ENCODE measurements at places on chromosomes 1 and 21.

DNA sequence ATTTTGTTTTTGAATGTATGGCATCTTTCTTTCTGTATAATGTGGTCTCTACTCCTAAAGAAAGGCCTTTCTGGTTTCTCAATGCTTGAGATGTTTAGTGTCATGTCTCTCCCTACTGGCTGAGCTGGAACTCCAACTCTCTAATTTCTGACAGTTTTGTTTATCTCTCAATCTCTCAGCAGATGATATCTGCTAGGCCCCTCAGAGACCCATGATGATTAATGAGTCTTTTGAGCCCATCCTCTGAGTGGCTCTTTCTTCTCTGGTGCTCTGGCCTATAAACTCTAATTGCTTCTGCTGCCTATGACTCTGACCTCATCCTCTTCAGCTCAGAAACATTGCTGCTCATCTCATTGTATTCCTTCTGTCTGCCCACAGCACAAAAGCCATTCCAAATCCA lies 46.6 kb downstream of the CRB1 start:
- no peak for DNase-seq

DNA sequence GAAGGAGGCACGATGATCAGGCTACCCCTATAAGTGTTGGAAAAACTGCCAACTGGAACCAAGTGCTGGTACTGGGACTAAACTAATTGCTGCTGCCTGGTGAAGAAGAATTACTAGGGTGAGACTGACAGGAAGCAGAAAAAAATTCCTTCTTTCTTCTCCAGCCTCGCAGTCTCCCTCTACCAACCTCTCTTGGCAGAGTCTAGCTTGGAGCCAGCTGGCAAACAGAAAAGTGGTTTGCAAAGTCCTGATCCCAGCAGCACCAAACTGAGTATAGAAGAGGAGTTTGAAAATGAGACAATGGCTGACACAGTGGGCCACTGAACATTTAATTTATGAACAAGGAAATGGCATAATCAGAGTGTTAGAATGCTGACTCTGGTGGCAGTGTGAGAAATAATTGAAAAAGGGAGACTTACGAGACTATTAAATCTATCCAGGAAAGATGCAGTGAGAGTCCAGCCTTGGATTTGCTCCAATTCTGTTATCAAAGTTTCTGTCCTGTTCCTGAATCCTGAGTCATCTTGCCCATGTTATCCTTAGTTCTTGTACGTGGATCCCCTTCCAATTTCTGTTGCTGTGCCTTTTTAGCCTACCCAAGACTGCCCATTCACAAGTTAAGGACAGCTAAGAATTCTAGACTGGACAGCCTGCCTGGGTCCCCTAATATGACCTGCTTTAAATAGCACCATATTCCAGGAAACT lies 23.7 kb upstream of the DISP1 start:
- no peak for DNase-seq

GRCh38 chr1:30446508-30446907 lies 276.9 kb downstream of the MATN1 start:
- DNase-seq, result no peak

DNA sequence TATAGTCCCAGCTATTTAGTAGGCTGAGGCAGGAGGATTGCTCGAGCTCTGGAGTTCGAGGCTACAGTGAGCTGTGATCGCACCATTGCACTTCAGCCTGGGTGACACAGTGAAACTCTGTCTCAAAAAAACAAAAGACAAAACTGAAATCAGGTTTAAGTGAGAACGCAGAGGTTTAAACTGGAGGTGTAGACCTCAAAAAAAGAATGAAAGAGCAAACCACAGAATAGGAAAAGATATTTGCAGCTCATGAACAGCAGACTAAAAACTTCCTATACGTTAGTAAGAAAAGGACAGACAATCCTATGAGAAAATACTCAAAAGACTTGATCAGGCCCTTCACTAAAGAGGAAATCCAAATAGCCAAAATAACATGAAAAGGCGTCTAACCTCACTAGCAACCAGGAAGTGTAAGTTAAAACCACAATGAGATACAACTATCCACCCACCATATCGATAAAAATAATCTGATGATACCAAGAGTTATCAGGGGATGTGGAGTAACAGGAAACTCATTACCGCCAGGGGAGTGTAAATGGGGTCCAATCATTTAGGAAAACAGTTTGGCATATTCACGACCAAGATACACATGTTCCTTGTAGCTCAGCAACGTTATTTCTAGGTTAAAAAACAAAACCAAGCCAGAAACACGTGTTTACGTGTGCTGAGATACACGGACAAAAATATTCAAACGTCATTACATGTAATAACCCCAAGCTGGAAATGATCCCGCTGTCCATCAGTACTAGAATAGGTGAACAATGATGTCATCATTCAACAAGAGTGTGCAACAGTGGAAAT lies 9.8 kb downstream of the TNFRSF9 start:
- peak; percentile 40 for DNase-seq

- DNase-seq, result no peak
Observed at GRCh38 chr1:32071758-32072621, 749 bp upstream of the TMEM39B start.

GRCh38 chr1:4664095-4664494 lies 9.7 kb downstream of the AJAP1 start:
- DNase-seq, result no peak

DNA sequence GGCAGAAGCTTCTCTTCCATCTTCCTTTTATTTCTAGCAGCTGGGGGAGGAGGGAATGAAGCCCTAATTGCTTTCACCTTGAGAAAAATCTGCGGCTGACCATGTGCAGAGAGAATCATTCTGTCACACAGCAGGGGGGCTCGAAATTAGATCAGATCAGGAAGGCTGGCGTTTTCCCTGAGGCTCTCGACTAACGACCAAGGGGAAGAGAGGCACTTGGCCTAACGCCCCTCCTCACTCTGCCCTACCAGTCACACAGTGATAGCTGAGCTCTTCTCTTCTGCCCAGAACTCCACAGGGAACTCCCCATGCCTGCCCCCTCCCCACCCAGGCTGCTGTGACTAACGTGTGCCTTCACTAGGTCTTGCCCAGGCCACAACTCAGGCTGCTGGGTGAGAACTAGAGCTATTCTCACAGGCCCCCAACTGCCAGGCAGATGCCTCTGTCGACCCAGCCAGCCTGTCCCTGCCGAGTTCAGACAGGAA lies 26.5 kb upstream of the KHDRBS1 start:
- DNase-seq, result no peak

- DNase-seq, result no peak
Observed at GRCh38 chr1:38025233-38025632, 12.7 kb downstream of the UTP11 start.

DNA sequence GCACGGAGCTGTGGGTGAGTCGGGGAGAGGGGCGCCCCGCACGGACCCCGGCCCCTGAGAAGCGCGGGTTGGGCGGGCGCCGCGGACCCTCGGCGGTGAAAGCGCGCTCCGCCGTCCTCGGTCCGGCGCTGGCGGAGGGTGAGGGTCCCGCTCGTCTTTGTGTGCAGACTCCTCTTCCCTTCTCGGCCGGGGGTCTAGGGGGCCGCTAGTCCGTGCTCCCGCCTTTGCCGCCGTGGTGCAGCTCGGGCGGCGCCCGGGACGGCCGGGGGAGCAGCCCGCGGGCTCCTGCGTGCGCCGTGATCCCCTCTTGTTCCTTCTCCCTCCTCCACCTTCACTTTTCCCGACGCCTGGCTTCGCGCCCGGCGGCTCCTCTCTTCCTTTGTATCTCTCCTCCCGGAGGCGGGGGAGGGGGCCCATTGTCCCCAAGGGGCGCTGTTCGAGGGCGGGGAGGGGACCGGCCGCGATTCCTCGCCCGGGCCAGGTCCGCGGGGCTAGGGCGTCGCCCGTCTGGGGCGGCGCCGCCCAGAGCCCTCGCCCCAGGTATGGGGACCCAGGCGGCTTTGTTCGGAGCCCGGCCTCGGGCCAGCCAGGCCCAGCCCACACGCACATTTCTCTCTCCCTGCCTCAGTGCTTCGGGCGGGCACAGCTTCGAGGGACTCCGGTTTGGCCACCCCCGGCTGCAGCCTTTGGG lies 519 bp downstream of the FNBP1L start:
- DNase-seq, result peak; percentile 11

- no peak for DNase-seq
Observed at GRCh38 chr1:192973202-192973601, 86.0 kb downstream of the UCHL5 start.

Measured in activated naive CD4-positive, alpha-beta T cell treated with Interleukin-2 at 50 U/mL for 16 hours (primary cell).